ENCODE measurements at places on chromosomes 6 and 20.

DNA sequence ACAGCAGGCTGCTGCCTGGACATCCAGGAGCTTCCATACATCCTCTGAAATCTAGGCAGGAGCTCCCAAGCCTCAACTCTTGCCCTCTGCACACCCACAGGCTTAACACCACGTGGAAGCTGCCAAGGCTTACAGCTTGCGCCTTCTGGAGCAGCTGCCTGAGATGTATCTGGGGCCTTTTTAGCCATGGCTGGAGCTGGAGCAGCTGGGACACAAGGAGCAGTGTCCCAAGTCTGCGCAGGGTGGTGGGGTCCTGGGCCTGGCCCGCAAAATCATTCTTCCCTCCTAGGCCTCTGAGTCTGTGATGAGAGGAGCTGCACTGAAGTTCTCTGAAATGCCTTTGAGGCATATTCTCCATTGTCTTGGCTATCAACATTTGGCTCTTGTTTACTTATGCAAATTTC lies 255.0 kb downstream of the DLL1 start:
- DNase-seq, result no peak

DNA sequence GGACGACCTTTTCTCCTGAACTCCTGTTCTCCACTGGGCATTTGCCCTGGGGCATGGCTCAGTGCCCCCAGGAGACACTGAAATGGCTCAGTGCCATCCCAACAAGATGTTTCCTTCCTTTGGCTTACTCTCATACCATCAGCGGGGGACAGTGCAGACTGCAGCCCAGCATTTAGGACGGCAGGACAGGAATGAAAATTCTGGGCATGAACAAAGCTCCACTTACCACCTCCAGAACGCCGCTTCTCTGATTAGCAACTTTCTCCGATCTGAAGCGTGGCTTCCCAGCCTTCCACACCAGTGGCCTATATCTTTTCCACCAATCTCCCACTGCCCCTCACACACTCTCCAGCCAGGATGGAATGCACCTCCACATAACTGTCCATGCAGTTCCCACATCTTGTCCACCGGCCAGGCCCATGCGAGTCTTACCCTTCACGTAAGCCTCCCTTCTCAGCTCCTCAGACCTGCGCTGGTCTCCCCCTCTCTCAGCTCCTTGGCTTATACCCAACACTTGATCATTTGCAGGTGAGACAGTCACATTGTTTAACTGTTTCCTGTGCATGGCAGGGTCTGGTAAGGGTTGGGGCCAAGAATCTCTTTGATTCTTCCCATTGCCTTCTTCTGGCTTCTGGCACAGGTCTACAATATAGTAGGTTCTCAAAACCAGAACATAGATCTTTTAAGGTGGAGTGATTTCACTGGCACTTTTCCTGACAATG lies 114.5 kb downstream of the FYN start:
- DNase-seq, result no peak

GRCh38 chr6:28347119-28347518 lies 2.6 kb upstream of the ZKSCAN3 start:
- no peak for DNase-seq

DNA sequence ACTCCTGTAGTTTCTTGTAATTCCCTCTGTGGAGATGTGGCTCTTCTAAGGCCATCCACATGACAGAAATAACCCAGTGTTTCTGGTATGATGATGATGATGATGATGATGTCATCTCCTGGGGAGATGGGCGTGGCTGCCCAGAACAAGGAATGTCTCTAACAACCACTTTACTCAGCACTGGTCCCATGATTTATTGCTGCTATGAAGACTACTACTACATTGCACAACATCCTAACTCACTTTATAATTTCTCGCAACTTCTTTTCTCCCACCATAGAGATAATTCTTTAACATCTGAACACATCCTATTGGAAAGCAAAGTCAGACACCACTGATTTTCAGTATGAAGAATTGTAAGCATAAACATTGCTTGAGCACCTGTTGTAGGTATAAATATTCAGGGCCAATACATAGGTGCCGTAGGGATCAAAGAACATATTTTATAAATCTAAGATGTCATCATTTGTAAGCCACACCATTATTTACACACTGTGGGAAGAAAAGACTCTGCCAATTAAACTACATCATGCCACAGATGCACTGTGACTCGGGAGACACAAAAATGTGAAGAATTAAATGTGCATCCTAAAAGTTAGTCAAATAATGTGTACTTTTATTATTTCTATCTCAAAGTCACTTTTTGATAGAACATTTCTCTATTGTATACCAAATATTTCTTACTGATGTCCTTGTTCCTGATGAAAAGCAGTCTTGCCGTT lies 6.4 kb downstream of the TPMT start:
- DNase-seq, result peak; percentile 93

GRCh38 chr6:87482366-87482765 lies 9.6 kb downstream of the SLC35A1 start:
- DNase-seq, result no peak

- no peak for DNase-seq
Measured at GRCh38 chr6:99573980-99574617, 5.6 kb upstream of the CCNC start.

GRCh38 chr6:56628105-56628504 lies 14.6 kb downstream of the DST start:
- no peak for DNase-seq

- DNase-seq, result no peak
Measured at GRCh38 chr6:158713469-158713868, 63.6 kb downstream of the SYTL3 start.

- no peak for DNase-seq
Measured at GRCh38 chr20:4443016-4443415, 278.7 kb upstream of the PRND start.

- peak; percentile 93 for DNase-seq
Measured at GRCh38 chr20:62887152-62887859, 25.7 kb upstream of the TCFL5 start.

DNA sequence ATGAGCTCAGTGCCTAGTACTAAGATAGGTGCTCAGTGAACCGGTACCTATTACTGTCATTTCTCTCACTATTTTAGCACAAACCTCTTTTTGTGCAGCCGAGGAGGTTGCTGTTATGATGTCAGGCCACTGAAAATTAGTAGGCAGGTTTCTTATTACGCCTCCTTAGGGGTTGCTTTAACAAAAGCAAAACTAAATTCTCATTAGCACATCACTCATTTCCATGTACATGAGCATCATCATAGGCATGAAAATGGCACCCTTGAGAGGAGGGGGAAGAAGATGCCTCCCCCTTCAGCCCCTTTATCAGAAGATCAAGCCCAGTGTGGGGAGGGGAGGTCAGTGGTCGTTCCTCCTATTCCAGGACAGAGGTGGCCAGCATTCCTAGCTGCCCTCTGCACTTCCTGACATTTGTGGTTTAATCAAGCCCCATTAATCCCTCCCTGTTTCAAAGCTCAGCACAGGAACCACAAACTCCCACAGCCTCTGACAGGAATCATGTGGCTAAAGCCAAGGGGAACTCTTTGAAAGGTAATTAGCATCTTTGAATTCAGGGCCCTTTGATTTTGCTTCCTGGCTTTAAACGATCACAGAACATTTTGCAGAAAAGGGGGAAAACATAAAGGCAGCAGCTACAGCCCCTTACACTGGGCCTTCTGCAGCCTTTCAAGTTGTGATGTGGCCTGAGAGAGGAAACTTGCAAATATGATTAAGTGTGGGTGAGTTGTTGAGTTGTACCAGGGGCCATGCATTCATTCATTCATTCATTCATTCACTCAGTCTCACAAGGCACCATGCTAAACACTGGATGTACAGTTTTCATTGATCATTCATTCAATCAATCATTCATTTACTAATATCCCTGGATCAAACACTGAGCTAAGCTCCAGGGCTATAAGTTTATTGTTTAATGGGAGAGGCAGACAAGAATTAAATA lies 31.9 kb upstream of the PSMF1 start:
- no peak for DNase-seq

- no peak for DNase-seq
Measured at GRCh38 chr6:71326611-71327010, 38.0 kb downstream of the OGFRL1 start.

- no peak for DNase-seq
Measured at GRCh38 chr6:113466526-113466925, 390.6 kb upstream of the MARCKS start.

- DNase-seq, result peak; percentile 63
Measured at GRCh38 chr20:40860487-40860902, 168.1 kb upstream of the TOP1 start.

DNA sequence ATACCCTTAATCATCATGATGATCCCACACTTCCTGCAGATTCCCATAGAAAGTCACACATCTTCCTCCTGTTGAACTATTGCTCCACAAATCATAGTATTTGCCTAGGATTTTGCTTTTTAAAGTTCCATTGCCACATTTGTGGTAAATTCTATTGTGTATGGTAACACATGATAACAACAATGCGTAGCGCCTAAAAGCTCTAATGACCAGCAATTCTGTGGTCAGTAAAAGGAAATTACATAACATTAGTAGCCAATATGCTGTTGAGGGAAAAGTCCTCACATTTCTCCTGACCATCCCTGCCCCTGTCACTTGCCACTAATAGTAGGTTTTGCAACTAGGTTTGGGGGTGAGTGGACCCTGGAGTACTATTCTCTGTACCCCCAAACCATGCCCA lies 31.8 kb upstream of the PDE7B start:
- DNase-seq, result no peak

DNA sequence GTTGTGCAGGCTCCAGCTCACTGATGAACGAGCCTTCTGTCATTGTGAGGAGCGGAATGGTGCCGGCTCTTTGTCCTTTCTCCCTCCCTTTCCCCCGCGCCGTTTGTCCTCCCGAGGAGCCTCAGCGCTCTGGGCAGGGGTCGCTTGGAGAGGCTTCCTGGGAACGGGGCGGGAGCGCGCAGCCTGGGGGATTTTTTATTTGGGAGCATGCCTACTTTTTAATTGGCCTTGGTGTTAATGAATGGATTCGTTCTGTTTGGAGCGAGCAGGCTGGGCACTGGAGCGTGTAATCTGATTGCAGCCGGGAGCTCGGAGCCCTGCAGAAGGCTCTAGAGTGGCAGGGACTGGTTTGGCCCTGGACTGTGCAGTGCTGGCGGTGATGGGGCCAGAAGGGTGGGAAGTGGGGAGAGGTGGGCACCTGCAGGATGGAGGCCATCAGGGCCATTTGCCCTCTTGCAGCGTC lies 118.8 kb downstream of the CDH4 start:
- DNase-seq, result no peak

DNA sequence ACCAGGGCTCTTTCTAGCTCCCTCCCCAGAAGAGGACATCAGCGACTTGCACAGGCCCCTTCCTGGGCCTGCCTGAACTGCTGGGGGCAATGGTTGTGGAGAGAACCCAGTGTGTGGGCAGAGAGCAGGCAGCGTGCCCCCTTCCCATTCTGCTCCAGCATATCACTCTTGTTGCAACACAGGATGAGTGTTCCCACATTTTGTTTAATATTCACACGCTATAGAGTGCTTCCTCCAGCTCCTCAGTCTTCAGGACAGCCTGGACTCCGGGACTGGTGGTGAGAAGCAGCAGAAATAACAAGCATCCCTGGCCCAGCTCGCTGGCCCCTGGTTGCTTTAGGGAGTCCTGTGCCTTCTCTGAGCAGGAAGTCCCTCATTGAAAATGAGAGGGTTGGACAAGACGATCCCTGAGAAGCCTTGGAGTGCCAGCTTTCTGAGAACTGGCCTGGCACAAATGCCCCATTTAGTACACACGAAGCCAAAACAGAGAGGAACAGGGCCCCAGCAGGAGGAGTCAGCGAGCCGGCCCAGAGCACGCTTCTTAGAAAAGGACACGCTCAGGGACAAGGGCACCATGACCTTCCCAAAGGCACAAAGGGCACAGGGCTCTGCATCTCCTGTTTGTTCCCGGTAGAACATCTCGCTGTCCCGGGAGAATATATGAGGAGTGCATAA lies 84.2 kb upstream of the FOXC1 start:
- no peak for DNase-seq

GRCh38 chr6:44116641-44117382 lies 10.4 kb downstream of the MRPL14 start:
- peak; percentile 90 for DNase-seq

GRCh38 chr6:75893058-75893775 lies 144.2 kb downstream of the MYO6 start:
- peak; percentile 76 for DNase-seq

DNA sequence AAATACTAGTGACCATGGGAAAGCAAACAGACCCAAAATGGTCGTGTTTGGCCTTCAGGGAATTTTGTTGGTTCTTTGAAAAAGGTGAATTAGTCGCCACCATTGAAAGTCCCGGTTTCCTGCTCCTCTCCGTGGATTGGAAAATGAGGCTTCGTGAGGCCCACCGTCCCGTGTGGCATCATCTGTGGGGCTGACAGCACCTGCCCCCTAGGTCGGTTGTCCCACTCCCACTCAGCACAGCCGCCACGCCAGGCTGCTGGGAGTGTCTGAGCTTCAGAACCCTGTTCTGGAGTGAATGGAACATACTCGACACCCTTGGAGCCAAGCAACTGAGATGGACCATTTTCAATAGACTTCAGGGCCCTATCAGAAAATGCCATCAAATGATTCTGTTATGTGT lies 33.0 kb upstream of the FOXC1 start:
- DNase-seq, result no peak

Measured in fibroblast of skin of right quadriceps (primary cell).